ENCODE measurements at places on chromosomes 4 and X. TPM values are rescaled to one million over a fixed set of nuclear protein-coding genes. Genes with fewer than 3 reads are reported as not detected.

SLC2A9 gene
- not detected for total RNA-seq

DNA sequence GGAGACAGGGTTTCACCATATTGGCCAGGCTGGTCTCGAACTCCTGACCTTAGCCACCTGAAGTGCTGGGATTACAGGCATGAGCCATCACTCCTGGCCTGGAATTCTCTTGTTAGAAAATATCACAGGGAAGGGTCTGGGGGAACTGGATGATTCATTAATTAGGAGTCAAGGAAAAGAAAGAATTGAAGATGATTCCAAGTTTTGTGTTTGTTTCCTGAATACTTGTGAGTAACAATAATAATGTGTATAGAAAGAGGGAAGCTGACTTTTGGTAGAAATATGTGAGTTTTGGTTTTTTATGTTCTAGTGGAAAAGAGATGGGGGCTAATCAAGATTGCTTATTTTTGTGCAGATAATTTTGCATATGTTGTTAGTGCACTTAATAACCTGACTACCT lies 77.3 kb upstream of the CLNK start:
- no peaks in the 10 kb centered on the region for H3K36me3 ChIP-seq
- H3K27me3 ChIP-seq = no peaks in the 10 kb centered on the region
- H3K4me3 ChIP-seq = no peak overlapping the region
- no peak for DNase-seq
- H3K27ac ChIP-seq = no peak overlapping the region

- H3K27ac ChIP-seq = no peak overlapping the region
- no peak overlapping the region for H3K4me3 ChIP-seq
- H3K36me3 ChIP-seq = no peaks in the 10 kb centered on the region
Observed at GRCh38 chrX:109739625-109740432, 6.8 kb upstream of the ACSL4 start.

DNA sequence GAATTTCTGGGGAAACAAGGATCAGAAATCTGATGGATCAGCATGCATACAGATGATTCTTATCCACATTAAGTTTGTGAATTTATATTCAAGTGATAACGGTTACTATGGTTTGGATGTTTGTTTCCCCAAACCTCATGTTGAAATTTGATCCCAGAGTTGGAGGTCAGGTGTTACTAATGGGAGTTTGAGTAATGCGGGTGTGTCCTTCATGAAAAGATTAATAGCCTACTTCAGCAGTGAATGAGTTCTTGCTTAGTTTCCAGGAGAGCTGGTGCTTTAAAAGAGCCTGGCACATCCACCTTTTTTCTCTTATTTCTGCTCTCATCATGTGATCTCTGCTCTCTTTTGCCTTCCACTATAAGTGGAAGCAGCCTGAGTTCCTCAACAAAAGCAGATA lies 712.4 kb downstream of the IL1RAPL1 start:
- H3K27me3 ChIP-seq = no peaks in the 10 kb centered on the region
- no peak for DNase-seq
- H3K4me3 ChIP-seq = no peak overlapping the region
